Smooth muscle cell of the pulmonary artery (primary cell): ENCODE measurements at places on chromosomes 13 and 19. TPM values are rescaled to one million over a fixed set of nuclear protein-coding genes. Genes with fewer than 3 reads are reported as not detected.

The CIRBP gene
- 88.7 and 88.8 TPM in 2 replicates for total RNA-seq

The ATP13A1 gene
- 42.6 and 67.5 TPM in 2 replicates for total RNA-seq

The GPX4 gene
- total RNA-seq = 171 and 174 TPM in 2 replicates

The IER2 gene
- total RNA-seq = 13.2 and 25.9 TPM in 2 replicates

The IGSF23 gene
- not detected in 2 replicates for total RNA-seq

The RYR1 gene
- under 0.01 and 0.03 TPM in 2 replicates for total RNA-seq

The PRODH2 gene
- total RNA-seq = not detected in 2 replicates

The DIS3 gene
- total RNA-seq = 36.6 and 44.1 TPM in 2 replicates

The FXYD7 gene
- total RNA-seq = not detected in 2 replicates

The ZNF296 gene
- total RNA-seq = 0.07 and 0.17 TPM in 2 replicates

The KLK12 gene
- not detected in 2 replicates for total RNA-seq

The GNA15 gene
- total RNA-seq = 0.07 and 0.33 TPM in 2 replicates

The NLRP7 gene
- total RNA-seq = not detected in 2 replicates

The SEMA6B gene
- 0.20 TPM in 2 replicates for total RNA-seq

The CYP4F3 gene
- total RNA-seq = not detected in 2 replicates

The RFPL4A gene
- total RNA-seq = not detected in 2 replicates

The KASH5 gene
- not detected in 2 replicates for total RNA-seq

The LILRA1 gene
- total RNA-seq = not detected in 2 replicates

The C13orf42 gene
- not detected in 2 replicates for total RNA-seq

The PODNL1 gene
- 3.2 and 5.9 TPM in 2 replicates for total RNA-seq

The RXFP2 gene
- total RNA-seq = not detected in 2 replicates

The RFX1 gene
- 6.6 and 8.0 TPM in 2 replicates for total RNA-seq

The ZNF565 gene
- 7.5 and 8.0 TPM in 2 replicates for total RNA-seq

The WASF3 gene
- total RNA-seq = 17.1 and 17.8 TPM in 2 replicates

The ICAM4 gene
- total RNA-seq = 0.10 and 0.52 TPM in 2 replicates
